ENCODE measurements at places on chromosomes 2 and 18.

GRCh38 chr2:222751238-222751637, 79.8 kb downstream of the MOGAT1 start:
- DNase-seq = peak; percentile 87

GRCh38 chr2:88180605-88181240, 10.6 kb downstream of the THNSL2 start:
- DNase-seq = no peak

DNA sequence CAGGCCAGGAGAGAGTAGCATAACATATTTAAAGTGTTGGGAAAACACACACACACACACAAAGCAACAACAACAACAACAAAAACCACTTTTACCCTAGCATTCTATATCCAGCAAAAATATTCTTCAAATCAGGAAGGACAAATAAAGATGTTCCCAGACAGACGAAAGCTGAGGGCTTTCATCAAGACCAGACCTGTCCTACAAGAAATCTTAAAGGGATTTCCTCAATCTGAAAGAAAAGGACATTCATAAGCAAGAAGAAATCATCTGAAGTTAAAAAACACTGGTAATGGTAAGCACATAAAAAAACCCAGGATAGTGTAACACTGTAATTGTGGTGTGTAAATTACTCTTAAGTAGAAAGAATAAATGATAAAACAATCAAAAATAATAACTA, 22.7 kb upstream of the BAZ2B start:
- DNase-seq = no peak

DNA sequence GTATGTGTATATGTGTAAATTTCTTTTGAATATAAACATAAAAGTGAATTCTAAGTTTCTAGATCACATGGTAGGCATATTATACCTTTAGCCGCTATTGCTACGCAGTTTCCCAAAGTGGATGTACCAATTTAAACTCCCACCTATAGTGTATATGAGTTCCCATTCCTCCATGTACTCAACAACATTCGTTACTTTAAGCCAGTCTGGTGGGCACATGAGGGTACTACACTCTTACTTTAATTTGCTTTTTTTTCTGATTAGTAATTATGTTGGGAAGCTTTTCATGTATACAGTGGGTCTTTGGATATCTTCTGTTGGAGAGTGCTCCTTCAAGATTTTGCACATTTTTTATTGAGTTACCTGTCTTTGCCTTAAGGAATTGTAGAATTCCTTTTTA, 683.8 kb downstream of the ERBB4 start:
- no peak for DNase-seq
